Hippocampal formation (tissue), 2 donors: ENCODE measurements at places on chromosomes 5 and 9.
A peak's percentile ranks its signal among the peaks of the same experiment; 100 is the strongest.

- DNase-seq, result no peak
These were observed at the start of gene FST for GRCh38 chr5:53480416-53481158. Gene FST, plus strand, starts transcription at chr5:53480629. Its CDS starts 163 bp downstream, at chr5:53480792.

DNA sequence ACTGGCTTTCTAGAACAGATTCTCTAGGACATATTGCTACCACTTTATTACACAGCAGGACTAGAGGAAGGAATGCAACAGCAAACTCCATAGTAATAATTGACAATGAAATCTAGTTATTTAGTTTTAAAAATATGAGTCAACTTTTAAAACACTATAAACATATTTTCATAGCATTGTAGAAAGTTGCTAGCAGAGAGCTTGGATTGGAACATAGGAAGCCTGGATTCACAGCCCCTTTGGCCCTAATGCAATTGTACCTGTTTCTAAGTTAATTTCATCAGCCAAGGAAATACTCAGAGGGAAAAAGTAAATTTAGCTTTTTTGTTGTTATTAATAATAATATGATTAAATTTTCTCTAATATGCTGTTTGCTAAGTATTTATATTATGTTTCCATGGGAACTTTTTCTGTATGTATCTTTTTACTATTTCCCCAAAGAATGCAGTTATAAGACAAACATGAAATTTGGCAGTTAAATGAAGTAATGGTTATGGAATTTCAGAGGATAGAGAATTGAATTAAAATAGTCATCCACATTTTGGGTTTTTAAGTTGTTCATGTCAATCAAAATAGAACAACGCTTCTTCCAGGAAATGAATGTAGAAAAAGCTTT, 45.6 kb downstream of the VCAN start:
- no peak for DNase-seq

- no peak for DNase-seq
These were observed 42.2 kb upstream of the LCP2 start for GRCh38 chr5:170339780-170340167.

- peak; percentile 59 for DNase-seq
These were observed 64.7 kb downstream of the STK10 start for GRCh38 chr5:172123269-172123692.

GRCh38 chr5:56123531-56124243, 109.4 kb downstream of the ANKRD55 start:
- no peak for DNase-seq
